ENCODE measurements at places on chromosomes 7 and 10. TPM values are rescaled to one million over a fixed set of nuclear protein-coding genes. Genes with fewer than 3 reads are reported as not detected.

IDE gene
- 24.1 TPM for total RNA-seq

YWHAG gene
- total RNA-seq = 220 TPM

ITPRID1 gene
- not detected for total RNA-seq

OR2A1 gene
- not detected for total RNA-seq

MYOZ1 gene
- not detected for total RNA-seq

GSDME gene
- total RNA-seq = 32.0 TPM

ITGB1 gene
- total RNA-seq = 975 TPM

LANCL2 gene
- total RNA-seq = 14.2 TPM

C10orf67 gene
- 0.10 TPM for total RNA-seq

CCL26 gene
- 14.5 TPM for total RNA-seq

ECHDC3 gene
- total RNA-seq = 10.1 TPM

RAMP3 gene
- not detected for total RNA-seq

SPDYE5 gene
- total RNA-seq = not detected

ZDHHC4 gene
- total RNA-seq = 48.0 TPM

LIPJ gene
- total RNA-seq = not detected

GPC2 gene
- 0.67 TPM for total RNA-seq

TMEM139 gene
- 1.1 TPM for total RNA-seq

PPP1R9A gene
- total RNA-seq = 4.9 TPM

TPK1 gene
- 2.7 TPM for total RNA-seq

MOGAT3 gene
- not detected for total RNA-seq

STEAP2 gene
- 3.8 TPM for total RNA-seq

LEP gene
- total RNA-seq = not detected

CWF19L1 gene
- total RNA-seq = 23.0 TPM

EEPD1 gene
- 45.5 TPM for total RNA-seq

SCART1 gene
- 0.26 TPM for total RNA-seq

MBL2 gene
- total RNA-seq = not detected

HOXA3 gene
- total RNA-seq = 10.8 TPM

EPHB4 gene
- total RNA-seq = 37.3 TPM

CACNB2 gene
- total RNA-seq = not detected

TAS2R38 gene
- total RNA-seq = not detected

HABP2 gene
- 0.07 TPM for total RNA-seq

CXCL12 gene
- total RNA-seq = 0.13 TPM

GIMAP8 gene
- not detected for total RNA-seq

TWIST1 gene
- 1.4 TPM for total RNA-seq

MSMB gene
- total RNA-seq = not detected

SUN3 gene
- not detected for total RNA-seq

LIPF gene
- total RNA-seq = not detected

DPP6 gene
- total RNA-seq = not detected

TTYH3 gene
- total RNA-seq = 46.2 TPM

ASNS gene
- 64.7 TPM for total RNA-seq

TMEM209 gene
- total RNA-seq = 18.3 TPM

CTAGE8 gene
- 0.08 TPM for total RNA-seq

FOXI2 gene
- not detected for total RNA-seq

GLCCI1 gene
- total RNA-seq = 1.2 TPM

BICC1 gene
- 30.1 TPM for total RNA-seq

SYT15 gene
- total RNA-seq = 2.7 TPM

GPR141 gene
- not detected for total RNA-seq

MYH16 gene
- total RNA-seq = 0.87 TPM

LIPN gene
- total RNA-seq = not detected
